ENCODE measurements at places on chromosomes 7 and 10. TPM values are rescaled to one million over a fixed set of nuclear protein-coding genes. Genes with fewer than 3 reads are reported as not detected.
A peak's percentile ranks its signal among the peaks of the same experiment; 100 is the strongest.

FBXO24 gene
- 0.92 TPM for total RNA-seq

DNA sequence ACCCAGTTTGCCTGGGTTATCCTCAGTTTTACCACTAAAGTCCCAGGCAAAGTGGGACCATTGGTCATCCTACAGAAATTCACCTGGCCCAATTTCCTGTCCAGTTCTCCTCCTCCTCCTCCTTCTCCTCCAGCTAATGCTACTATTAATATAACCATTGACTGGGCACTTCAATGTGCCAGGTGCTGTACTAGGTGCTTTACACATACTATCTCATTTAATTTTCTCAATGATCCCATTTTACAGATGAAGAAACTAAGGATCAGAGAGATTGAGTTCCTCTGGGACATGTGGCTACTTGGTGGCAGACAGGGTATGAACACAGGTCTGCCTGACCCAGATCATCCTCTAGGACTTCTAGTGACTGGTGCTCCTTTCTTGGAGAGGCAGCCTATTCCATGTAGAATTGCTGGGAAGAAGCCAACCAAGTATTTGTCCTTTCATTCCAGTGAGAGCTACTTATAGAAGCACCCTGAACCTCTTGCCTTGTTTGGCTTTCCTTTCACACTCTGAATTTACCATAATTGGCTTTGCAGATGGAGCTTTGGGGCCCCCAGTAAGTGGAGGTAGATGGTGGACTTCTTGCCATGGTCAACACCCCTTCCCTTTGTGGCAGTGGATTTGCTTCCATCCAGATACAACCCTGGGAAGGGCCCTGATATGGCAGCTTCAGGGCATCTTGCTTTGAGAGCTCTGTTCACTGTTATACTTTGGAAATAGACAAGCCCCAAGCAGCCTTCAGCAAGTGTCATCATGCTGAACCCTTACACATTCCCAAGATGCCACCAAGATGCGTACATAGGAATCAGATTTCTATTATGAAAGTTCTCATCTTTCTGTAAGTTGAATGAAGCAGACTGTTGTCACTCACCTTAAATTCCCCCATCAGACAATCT, 78.7 kb downstream of the MYOF start:
- DNase-seq, result no peak

- no peak for DNase-seq
Observed at GRCh38 chr10:133187906-133188681, 28.1 kb downstream of the KNDC1 start.

DNA sequence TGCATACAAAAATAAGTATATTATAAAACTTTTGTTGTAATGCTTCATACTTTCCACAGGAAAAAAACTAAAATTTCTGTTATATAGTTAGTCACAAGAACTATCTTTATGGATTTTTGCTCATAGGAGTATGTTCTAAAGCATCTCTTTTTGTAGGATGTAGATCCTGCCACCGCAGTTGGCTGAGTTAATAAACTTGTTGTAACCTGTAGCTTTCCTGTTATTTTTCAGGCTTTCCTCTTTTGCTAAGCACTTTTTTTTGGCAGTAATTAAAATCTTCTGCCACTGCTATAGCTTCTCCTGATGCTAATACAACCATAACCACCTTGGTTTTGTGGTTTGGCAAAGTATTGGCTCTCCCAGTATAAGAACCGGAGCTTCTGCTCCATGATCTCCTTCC, 60.3 kb downstream of the WNT2 start:
- DNase-seq, result no peak

DNA sequence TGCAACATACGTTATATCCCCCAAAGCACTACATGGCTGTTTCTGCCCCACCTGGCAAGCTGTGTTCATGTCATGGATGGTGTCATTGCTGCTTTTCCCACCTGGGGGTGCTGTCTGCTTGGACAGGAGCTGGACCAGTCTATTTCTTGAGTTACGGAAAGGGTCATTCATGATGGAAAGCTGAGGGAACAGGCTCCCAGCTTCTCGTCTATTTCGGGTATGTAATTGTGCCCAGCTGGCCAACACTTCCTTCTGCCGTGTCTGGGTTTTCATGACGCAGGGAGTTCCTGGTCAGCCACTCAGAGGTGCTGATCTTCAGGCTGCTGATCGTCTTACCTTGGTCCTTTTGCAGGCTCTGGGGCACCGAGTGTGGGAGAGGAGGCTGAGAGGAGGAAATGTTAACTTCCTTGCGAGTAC, 8.6 kb downstream of the BTBD16 start:
- DNase-seq, result peak; percentile 45
